ENCODE measurements at places on chromosomes 12 and 14.

- no peak for DNase-seq
Observed at GRCh38 chr12:92188517-92189188, 43.0 kb upstream of the BTG1 start.

GRCh38 chr12:130620281-130620680 is 95.8 kb downstream of the RIMBP2 start:
- DNase-seq: no peak

GRCh38 chr12:100266585-100266834 is 369 bp downstream of the DEPDC4 start:
- DNase-seq: no peak

DNA sequence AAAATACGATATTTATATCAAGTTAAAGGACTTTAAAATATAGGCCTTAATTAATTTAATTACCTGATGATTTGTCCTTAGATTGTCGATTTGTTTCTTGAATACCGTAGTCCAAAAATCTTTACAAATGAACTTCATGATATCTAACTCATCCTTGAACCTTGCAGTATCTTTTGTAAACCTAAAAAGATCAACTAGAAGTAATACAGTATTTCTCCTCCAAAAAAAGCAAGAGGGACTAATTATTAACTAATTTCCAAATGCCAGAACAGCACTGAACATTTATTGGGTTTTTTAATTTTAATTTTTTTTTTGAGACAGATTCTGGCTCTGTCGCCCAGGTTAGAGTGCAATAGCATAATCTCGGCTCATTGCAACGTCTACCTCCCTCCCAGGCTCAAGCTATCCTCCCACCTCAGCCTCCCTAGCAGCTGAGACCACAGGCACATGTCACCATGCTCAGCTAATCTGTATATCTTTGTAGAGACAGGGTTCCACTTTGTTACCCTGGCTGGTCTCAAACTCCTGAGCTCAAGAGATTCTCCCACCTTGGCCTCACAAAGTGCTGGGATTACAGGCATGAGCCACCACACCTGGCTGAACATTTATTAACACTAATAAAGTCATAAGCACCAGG is 11.8 kb downstream of the TRAPPC6B start:
- DNase-seq: no peak

DNA sequence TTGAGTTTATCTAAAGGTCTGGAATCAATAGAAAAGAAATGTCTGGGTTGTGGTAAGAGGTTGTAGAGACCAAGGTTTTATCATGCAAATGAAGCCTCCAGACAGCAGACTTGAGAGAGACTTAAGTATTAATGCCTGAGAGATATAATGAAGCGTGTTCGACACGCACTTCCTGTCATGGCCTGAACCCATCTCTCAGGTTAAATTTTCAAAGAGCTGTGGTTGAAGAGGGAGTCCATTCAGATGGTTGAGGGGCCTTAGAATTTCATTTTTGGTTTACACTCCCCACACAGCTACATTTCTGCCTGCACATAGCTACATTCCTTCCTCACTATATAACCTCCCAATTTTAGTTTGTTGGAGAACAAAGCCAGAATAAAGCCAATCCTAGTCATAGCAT is 10.1 kb upstream of the CLEC12A start:
- DNase-seq: no peak

- DNase-seq: no peak
Observed at GRCh38 chr14:87503711-87504110, 489.3 kb downstream of the GALC start.

DNA sequence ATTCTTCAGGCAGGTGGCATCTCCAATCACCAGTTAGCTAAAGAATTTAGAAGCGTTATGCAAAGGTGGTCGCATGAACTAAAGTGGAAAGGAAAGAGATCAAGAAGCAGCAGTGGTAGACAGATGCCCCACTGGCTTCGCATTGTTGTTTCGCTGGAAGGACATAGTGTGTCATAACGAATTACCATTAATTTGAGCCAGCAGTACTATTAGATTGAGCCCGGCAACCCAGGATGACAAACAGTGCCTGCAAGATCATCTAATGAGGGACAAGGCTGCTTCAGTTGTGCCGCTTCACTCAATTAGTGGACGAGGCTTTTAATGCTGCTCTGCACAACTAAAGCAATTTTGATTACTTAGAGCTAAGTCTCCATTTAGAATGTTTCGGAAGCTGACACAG is 274.5 kb upstream of the SOX5 start:
- DNase-seq: no peak

DNA sequence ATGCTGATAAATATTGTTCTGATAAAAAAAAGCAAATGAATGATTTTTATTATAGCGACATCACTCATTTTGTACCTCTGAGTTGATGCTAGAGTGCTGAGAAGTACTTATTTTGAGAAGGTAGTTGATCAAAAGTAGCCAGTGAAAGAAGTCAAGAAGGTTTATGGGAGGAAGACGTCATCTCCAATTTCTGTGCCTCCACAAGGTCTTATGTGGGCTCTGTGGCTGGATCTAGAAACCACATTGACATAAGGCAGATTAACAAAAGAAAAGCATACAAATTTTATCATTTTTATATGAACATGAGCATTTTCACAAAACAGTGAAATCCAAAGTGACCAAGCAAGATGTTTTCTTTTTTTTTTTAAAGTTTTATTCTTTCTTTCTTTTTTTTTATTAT is 289.5 kb upstream of the FAR2 start:
- DNase-seq: no peak

- DNase-seq: no peak
Observed at GRCh38 chr14:90193925-90194324, 62.4 kb upstream of the PSMC1 start.

- peak; percentile 42 for DNase-seq
Observed at GRCh38 chr14:105532735-105533141, 6.4 kb downstream of the TMEM121 start.
